Activated B cell treated with CpG ODN at 0.5 μM for 24 hours (primary cell): ENCODE measurements at places on chromosomes 7 and 10.

- DNase-seq = no peak
Observed at GRCh38 chr10:68957284-68957615, 1.3 kb downstream of the DDX21 start.

GRCh38 chr7:71694665-71695064 lies 562.7 kb downstream of the GALNT17 start:
- DNase-seq = no peak

DNA sequence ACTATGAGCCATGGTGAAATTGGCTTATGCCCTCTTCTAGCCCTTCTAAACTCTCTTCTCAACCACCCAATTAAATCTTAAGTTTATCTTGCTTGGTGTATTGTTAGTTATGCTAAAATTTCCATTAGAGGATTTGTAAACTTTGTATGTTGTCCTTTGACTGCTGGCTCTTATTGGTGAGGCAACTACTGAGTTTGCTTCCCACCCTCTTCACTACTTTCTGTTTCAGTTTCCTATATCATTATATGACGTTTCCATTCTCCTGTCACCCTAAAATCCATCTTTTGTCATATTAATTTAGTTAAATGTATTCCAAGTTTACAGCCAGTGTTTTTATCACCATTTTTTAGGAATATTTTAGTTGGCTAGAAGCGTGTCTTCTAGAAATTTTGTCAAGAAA lies 80.9 kb upstream of the VWC2 start:
- DNase-seq = no peak

GRCh38 chr10:111773950-111774349 lies 409.6 kb downstream of the GPAM start:
- no peak for DNase-seq

GRCh38 chr10:98295401-98295811 lies 27.4 kb upstream of the LOXL4 start:
- no peak for DNase-seq

DNA sequence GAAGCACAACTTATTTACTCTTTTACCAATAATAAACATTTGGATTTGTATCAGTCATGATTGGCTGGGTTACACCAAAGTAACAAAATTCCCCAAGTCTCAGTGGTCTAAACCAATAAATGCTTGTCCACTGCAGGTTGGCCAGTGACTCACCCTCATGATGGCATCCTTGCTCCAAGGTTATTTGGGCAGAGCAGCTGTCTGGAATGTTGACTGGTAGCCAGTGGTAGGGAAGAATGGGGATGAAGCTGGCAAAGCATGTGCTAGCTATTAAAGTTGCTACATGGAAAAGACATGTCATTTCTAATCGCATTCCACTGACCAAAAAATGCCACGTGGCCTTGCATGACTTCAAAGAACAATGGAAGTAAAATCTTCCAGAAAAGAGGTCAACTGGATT lies 1168.7 kb upstream of the CELF2 start:
- no peak for DNase-seq

GRCh38 chr7:57308631-57309408 lies 141.2 kb upstream of the ZNF716 start:
- no peak for DNase-seq

DNA sequence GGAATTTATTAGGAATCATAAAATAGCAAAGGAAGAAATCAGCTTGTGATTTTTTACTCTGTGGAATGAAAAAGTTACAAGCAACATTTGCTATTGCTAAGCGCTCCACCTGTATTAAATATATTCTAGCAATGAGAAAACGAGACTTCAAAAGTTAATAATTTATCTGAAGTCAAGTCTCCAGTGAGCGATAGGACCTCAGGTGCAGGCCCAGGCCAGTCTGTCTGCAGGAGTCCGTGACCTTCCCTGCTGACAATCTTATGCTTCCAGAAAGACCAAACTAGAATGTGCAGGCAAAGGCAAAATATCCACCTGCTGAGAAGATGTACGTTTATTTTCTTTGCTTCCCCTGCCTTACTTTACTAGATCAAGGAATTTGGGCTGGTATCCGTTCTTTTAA lies 22.7 kb downstream of the MRC1 start:
- no peak for DNase-seq

- no peak for DNase-seq
Observed at GRCh38 chr10:79313911-79314439, 33.3 kb upstream of the PPIF start.

GRCh38 chr7:67813621-67814292 lies 817.1 kb downstream of the TYW1 start:
- DNase-seq = no peak

DNA sequence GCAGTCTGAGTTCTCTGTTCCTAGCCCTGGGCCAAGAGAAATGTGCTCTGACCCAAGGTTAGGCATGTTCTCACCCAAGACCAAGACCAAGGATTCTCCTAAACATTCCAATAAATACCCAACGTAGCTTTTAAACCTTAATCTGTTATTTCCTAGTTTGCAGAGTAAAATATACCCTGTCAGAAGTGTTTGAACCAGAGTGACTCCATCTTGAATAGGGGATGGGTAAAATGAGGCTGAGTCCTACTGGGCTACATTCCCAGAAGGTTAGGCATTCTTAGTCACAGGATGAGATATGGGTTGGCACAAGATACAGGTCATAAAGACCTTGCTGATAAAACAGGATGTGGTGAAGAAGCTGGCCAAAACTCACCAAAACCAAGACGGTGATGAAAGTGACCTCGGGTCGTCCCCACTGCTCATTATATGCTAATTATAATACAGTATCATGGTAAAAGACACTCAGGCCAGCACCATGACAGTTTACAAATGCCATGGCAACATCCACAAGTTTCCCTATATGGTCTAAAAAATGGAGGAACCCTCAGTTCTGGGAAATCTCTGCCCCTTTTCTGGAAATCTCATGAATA lies 27.7 kb downstream of the PLXNA4 start:
- DNase-seq = no peak

DNA sequence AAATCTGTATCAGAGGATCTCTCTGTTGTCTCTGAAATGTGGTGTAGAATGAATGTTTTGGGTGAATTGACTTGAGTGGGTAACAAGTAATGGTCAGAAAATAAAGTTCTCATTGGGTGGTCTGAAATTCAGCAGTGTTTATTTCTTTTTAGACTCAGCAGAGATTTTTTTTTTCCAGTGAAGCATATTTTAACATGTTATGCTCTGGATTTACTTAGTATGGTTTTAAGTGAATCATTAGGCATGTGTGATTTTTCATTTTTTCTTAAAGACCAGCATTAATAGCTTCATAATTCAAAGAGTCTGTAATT lies 63.5 kb downstream of the REEP3 start:
- DNase-seq = no peak

GRCh38 chr10:26214551-26215395 lies 1.8 kb upstream of the GAD2 start:
- DNase-seq = no peak

- DNase-seq = no peak
Observed at GRCh38 chr7:105122619-105123018, 108.6 kb downstream of the KMT2E start.

- DNase-seq = no peak
Observed at GRCh38 chr10:50497758-50498157, 126.0 kb downstream of the SGMS1 start.

GRCh38 chr7:92748495-92748894 lies 87.9 kb downstream of the CDK6 start:
- no peak for DNase-seq

- no peak for DNase-seq
Observed at GRCh38 chr10:70715853-70716795, 43.8 kb downstream of the ADAMTS14 start.

- no peak for DNase-seq
Observed at GRCh38 chr10:63611078-63611477, 89.9 kb downstream of the REEP3 start.

- no peak for DNase-seq
Observed at GRCh38 chr7:96481796-96482195, 159.9 kb upstream of the SLC25A13 start.

DNA sequence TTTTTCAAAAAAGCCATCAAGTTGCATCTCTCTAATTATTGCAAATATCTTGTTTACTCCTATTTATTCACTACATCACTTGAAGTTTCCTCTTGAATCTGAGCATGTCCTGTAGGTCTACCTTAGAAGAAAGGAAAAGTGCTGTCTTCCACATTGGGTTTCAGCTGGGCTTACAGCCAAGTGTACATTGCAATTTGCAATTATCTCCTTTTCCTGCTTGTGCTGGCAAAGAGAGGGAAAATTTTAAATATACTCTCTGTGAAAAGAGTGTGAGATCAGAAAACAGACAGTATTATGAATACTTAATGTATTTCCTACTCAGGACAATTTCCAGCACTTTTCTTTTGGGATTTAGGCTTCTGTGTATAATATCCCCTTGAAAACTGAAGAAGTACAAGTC lies 839.7 kb downstream of the CNTNAP2 start:
- DNase-seq = no peak

GRCh38 chr10:48429309-48429708 lies 122.8 kb downstream of the MAPK8 start:
- DNase-seq = no peak

- no peak for DNase-seq
Observed at GRCh38 chr7:79410345-79410744, 43.1 kb downstream of the MAGI2 start.

DNA sequence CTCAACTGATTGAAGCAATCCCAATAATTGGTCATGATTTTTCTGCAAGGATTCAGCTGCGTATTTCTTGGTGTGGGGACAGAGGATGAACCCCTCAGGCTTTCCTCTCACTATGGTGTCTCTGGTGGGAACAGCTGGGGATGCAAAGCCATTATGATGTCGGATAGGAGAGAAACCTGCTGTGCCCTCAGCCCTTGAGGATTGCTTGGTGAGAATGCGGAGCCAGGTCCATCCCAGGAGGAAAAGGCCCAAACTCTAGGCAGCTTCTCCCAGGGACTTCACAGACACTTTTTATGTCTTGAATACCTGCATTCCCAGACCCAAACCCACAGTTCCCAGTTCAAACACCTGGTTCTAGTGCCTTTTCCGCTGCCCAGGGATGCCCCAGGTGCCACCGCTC lies 302.0 kb downstream of the WDR37 start:
- no peak for DNase-seq

- no peak for DNase-seq
Observed at GRCh38 chr7:138895679-138896078, 85.5 kb downstream of the KIAA1549 start.

GRCh38 chr7:13091974-13092707 lies 404.7 kb downstream of the ARL4A start:
- DNase-seq = no peak

GRCh38 chr10:17816199-17816598 lies 7.1 kb downstream of the MRC1 start:
- no peak for DNase-seq

- DNase-seq = no peak
Observed at GRCh38 chr7:105205592-105206237, 183.0 kb downstream of the SRPK2 start.

DNA sequence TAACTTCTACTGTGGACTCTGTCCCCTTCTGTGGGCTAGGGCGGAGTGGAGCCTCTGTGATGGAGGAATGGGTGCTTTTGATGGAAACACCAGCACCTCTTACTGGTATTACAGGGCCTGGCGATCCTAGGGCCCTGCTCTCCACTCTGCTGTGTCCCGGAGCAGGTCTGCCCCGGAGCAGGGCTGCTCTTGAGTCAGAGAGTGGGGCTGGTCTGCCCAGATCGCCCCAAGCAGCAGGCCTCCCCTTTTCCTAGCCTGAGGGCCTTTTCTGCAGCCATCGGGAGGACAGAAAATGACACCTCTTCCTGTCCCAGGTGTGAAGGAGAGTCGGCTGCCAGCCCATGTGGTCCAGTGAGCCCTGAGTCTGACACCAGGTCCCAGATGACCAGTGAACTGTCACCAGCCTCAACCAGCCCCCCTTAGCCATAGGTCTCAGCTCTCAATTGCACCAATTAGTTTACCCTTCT lies 1.4 kb downstream of the ZNF282 start:
- no peak for DNase-seq

DNA sequence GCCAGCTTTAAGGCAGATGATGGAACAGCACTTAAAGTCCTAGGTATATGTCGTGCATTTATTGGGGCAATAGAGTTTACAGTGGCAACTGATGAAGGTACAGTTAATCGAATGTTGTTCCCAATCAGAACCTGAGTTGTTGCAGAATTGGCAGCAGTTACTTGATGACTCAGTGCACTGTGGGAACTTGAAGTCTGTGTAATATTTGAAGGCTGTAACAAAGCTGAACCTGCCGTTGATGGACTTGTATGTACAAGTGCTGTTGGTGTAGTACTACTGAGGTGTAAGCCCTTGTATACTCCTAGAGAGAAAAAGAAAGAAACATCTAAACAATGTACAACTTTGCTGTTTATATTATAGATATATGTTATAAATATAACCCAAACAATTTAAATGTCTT lies 75.3 kb downstream of the EPC1 start:
- no peak for DNase-seq

- DNase-seq = no peak
Observed at GRCh38 chr7:121885166-121885920, 12.4 kb downstream of the PTPRZ1 start.

DNA sequence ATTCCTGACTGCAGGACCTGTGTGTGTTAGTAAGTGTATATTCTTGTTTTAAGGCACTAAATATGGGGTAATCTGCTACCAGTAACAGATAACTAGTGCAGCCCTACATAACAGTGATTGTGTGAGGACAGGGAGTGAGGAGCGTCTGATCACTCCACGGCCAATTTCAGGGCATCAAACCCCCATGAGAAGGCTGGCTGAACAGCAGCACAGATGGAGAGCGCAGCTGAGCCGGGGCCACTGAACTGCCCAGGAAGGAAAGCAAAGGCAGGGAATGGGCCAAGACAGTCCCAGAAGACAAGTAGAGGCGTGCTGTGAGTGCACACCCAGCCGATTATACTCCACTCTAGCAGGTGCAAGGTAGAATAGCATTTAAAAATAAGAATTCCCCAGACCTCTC lies 157.1 kb upstream of the CHST15 start:
- DNase-seq = no peak

- no peak for DNase-seq
Observed at GRCh38 chr10:101133489-101134298, 2.6 kb downstream of the TLX1 start.

DNA sequence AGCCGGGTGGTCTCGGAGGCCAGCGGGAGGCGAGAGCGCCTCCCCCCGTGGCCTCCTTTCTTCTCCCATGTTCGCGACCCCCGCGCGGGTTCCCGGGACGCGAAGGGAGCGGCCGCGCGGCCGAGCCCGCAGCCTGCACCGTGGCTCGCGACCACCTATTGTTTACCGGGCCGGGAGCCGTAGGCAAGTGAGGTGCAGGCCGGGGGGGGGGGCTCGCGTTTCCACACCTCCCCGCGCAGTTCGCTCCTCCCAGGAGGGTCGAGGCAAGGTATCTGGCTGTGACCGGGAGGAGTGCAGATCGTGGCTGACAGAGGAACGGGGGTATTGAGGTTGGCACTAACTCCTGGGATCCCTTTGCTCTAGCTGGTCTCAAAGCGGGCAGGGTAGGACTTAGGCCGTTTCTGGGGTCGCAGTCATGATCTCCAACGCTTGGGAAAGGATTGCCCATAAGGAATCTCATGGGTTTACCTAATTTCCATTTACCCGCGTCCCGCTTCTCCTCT lies 734 bp downstream of the PTPN12 start:
- DNase-seq = no peak

DNA sequence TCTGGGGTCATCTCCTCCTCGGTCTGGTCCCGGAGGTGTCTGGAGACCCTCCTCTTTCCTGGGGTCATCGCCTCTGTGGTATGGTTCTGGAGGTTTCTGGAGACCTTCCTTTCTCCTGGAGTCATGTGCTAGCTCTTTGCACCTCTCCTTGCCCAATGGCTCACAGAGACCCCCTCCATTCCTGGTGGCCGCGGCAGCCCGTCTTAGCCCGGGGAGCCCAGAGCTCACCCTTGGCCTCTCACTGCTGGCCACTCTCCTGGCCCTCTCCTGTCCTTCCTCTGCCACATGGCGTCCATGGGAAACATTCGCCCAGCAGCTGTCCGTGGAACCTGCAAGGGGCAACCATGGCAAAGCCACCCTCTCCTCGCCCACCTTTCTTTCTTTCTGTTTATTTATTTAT lies 20.2 kb upstream of the FOXL3 start:
- no peak for DNase-seq
